ENCODE measurements at places on chromosomes 16 and 17. TPM values are rescaled to one million over a fixed set of nuclear protein-coding genes. Genes with fewer than 3 reads are reported as not detected.

Gene ZNF624
- 6.2 TPM for total RNA-seq

Gene KRTAP4-5
- not detected for total RNA-seq

Gene SEZ6
- not detected for total RNA-seq

Gene MRPS7
- total RNA-seq = 79.7 TPM

Gene DLG4
- total RNA-seq = 23.5 TPM

Gene JUP
- total RNA-seq = 258 TPM
